GM18507 (cell line): ENCODE measurements at places on chromosomes 11 and 22.

- no peak for DNase-seq
Measured at GRCh38 chr11:103279821-103280220, 170.6 kb downstream of the DYNC2H1 start.

DNA sequence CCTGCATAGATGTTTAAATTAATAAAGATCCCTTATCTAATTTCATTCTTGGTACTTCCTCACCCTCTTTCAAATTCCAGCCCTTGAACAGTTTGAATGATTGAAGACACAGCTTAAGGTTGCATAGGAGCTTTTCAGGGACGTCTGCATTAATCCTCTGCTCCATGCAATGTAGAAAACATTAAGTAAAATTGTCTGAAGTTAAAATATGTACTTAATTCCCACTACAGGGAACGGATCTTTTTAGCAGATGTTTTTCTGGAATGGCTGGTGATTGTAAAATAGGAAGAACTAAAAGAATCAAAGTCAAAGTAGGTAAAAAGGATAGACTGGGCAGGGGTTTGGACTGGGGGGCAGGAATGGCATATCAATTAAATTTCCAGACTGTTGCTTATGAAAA is 58.9 kb downstream of the ABTB2 start:
- no peak for DNase-seq

DNA sequence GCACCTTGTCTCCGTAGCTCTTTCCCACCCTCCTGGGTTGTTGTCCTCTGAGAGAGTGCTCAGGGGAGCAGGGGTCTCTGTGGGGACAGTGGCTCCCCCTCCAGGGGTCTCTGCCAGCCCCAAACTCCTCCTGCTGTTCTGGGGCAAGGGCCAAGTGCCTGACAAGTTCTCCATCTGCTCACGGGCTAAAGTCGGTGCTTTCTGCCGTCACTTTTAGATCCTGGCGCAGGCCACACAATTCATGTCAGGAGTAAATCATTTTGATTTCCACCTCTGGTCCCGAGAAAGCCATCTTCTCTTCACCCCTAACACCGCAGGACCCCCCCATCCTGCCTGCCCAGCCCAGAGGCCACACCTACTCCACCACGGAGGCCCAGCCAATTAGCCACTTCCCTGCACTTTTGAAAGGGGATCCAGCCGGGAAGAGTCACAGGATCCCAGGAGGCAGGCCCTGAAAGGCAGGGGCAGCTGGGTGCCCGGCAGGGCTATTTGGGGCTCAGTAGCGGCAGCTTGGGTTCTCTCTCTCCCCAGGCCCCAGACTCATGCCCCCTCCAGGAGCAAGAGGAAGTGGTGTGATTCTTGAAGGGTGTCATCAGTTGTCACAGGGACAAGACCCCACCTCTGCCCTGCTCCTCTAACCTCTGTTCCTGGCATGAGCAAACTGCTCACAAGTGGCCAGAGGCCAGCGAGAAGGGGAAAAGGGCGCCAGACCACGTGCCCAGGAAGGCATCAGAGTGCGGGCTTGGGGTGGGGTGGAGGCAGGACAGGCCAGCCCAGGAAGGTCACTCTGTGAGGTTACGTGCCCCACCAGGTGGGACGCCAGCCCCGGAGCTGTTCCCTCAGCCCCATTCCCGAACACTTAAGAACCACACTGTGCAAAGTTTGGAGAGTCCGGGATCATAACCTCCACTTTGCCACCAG is 1.3 kb downstream of the MACROD1 start:
- DNase-seq = no peak

GRCh38 chr11:36372101-36372771 is 76.1 kb downstream of the PRR5L start:
- DNase-seq = no peak

DNA sequence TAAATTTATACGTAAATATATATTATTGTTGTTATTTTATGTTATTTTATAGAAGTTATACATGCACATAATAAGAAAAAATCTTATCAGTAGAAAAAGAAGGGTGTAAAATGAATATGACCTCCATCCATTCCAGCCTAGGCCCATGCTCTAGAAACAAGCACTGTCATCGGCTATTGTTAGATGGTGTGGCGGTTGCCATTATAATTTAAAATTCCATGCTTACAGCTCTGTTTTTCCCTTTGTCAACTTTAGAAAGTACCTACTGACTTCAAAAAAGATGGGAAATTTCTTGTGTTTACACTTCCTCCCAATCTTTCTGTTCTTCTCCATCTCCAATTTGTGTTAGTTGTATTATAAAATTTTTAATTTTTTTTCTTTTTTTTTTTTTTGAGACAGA is 61.9 kb upstream of the RDX start:
- DNase-seq = no peak

- DNase-seq = peak; percentile 18
Measured at GRCh38 chr11:96215110-96215782, 127.7 kb downstream of the MAML2 start.

GRCh38 chr11:1054143-1055108 is 17.9 kb upstream of the MUC6 start:
- no peak for DNase-seq

DNA sequence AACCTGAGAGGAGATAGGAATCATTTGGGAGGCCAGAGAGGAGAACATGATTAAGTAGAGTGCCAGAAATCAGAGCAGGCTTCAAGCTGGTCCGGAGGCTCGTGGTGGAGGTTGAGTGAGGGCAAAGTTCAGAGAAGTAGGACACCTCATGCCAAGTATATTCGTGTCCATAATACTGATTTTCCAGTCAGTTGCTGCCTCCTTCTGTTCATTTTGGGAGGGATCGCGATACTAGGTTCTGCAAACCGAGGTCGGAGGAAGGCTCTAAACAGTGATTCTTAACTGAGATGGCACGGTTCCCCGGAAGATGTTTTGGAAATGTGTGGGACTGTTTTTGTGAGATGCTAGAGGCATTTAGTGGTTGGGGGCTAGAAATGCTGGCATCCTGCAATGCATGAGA is 13.6 kb upstream of the CD3E start:
- no peak for DNase-seq

GRCh38 chr11:1936781-1937615 is 10.1 kb upstream of the MRPL23 start:
- DNase-seq = no peak

GRCh38 chr22:20210473-20211059 is 57.6 kb downstream of the RTN4R start:
- no peak for DNase-seq

DNA sequence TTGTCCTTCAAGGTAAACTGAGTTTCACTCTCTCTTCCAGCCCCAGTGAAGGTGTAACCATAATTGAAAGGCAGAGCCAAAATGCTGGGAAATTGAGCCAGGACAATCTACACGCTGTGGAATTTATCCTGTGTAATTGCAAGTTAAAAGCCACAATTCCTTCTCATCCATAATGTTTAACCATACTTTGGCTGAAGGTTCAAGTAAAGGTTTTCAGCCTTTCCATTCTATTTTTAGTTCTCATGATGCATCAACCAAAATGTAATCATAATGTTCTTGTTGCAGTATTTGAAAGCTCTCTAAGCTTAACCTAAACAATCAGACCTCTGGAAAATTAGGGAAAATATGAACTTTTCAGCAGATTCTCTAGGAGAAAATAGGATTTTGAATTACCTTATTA is 14.0 kb upstream of the ARHGAP42 start:
- no peak for DNase-seq

DNA sequence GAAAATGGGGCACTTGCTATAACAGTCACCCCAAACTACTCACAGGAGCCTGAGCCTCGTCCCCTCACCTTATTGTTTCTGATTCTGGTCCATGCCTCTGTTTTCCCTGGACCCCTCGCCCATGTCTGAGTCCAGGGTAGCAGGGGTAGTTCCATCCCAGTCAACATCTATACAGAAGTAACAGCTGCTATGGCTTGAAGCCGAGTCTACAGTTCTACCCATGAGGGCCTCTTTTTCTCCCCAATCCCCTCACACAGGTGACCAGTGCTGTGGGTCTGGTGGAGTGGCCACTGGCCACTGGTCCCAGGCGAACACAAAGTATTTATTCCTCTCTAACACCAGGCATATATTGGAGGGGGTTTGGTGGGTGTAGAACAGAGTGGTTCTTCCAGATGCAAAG is 116.4 kb downstream of the ZNF280B start:
- no peak for DNase-seq

- no peak for DNase-seq
Measured at GRCh38 chr11:1742371-1742770, 8.0 kb downstream of the IFITM10 start.

DNA sequence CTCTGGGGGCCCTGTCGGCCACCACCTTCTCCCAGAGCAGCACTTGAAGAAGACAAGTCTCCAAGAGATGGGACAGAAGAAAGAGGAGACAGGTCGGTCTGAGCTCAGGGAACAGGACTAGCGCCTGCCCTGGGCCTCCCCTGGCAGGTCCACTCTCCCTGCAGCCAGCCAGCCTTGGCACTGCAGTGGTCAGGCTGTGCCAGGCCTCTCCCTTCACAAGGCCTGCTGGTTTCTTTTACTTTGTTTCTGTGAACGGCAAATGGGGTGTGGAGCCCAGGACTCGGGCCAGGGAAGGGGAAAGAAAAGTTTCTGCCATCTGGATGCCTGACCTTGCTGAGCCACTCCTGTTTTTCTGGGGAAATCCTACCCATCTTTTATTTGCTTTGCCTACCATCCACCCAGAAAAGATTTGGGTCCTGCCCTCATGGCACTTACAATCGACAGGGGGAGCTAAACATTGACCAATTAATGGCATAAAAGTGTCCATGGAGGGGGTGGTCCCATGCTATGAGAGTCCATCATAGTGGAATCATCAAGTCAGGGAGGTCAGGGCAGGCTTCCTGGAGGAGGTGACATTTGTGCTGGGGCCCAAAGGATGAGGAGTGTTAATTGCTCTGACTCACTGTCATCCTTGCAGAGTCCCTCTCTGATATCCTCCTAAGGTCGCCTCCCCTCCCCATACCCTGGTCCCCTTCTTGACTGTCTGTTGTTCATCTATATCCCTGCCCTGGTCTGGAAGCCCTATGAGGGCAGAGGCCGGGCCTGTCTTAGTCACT is 65.2 kb downstream of the NFAM1 start:
- no peak for DNase-seq

- no peak for DNase-seq
Measured at GRCh38 chr11:88447281-88447680, 109.7 kb upstream of the CTSC start.

- no peak for DNase-seq
Measured at GRCh38 chr22:26246552-26246951, 77.3 kb downstream of the SEZ6L start.

- DNase-seq = no peak
Measured at GRCh38 chr11:44005063-44005701, 42.6 kb upstream of the ACCSL start.

GRCh38 chr11:19952116-19952605 is 208.1 kb downstream of the DBX1 start:
- no peak for DNase-seq

- DNase-seq = no peak
Measured at GRCh38 chr11:102464859-102465500, 12.4 kb upstream of the TMEM123 start.

DNA sequence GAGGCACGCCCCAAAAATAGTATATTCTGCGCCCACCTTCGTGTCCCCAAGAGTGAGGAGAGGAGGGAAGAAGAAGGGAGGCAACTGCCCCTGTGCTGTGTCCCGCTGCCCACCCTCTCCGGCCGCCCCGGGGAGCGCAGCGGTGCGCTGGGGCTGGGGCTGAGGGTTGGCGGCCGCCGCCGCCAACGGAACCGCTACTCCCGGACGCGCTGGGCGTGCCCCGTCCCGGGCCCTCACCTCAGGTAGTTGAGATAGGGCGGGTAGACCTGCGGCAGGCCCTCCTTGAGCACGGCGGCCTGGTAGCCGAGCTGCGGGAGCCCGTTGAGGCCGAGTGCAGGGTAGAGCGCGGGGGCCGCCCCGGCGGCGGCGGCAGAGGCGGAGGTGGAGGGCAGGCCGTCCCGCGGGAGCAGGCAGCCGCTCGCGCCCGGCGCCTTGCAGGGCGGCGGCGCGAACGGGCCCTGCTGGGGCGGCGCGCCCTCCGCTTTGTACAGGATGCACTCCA is 2.4 kb downstream of the PGR start:
- DNase-seq = no peak

- DNase-seq = no peak
Measured at GRCh38 chr11:12239804-12240371, 129.5 kb downstream of the MICAL2 start.

DNA sequence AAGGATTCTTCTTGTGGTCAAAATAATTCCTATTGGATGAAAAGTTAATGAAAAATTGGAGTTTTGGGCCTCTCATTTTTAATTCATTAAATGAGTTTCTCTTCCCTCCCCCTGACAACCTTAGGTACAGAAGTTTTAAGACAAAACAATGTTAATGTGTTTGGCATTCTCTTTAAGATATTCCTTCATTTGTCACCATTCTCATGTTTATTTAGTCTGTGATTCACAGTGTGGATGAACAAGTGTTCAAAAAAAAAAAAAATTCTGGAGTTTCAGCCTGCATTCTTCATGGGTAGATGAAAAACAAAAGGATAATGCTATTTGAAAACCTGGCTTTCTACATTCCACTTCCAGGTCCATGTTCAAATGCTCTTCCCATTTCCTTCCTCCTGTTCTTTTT is 172.6 kb upstream of the LUZP2 start:
- DNase-seq = no peak

DNA sequence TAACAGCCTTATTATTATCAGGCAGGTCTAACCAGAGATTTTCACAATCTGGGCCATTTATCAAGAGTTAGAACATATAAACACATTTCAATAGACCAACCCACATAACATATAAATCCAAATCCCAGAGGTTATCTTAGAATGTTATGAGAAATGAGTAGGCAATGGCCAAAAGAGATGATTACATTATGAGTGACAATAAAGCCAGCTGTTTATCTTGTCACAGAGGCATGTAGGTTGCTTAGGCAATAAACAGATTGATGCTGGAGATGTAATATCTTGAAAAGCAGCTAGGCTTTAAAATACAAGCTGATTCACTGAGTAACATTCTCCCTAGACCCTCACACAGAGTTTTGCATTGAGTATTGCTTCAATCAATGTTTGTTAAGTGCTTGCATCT is 148.5 kb upstream of the SESN3 start:
- DNase-seq = no peak

- DNase-seq = no peak
Measured at GRCh38 chr11:2525941-2526807, 81.4 kb downstream of the KCNQ1 start.
